ENCODE measurements at places on chromosomes 1 and 21.

DNA sequence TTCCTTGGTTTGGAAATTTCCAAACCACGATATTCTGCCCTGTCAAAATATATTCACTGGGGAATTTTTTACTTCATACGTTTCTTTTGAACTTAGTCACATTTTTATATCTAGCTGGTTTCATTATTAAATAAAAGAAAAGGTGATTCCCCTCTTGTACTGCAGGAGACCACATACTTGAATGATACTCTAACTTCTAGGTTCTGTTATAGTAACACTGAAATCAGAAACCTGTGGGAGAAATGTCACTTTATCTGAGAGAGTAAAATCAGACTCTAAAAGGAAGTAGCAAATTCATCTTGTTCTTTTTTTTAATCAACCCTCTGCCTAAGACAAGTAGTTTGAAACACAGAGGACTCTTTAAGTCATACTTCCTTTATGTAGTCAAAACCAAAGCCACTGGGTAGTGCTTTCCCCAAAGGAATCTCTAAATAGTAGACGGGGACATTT, 34.4 kb downstream of the MRPL39 start:
- no peak for DNase-seq

- DNase-seq = no peak
Observed at GRCh38 chr1:154459080-154459479, 42.9 kb upstream of the TDRD10 start.

- DNase-seq = no peak
Observed at GRCh38 chr1:18512883-18513282, 32.2 kb downstream of the KLHDC7A start.

- no peak for DNase-seq
Observed at GRCh38 chr21:44924606-44925377, 4.1 kb upstream of the ITGB2 start.

DNA sequence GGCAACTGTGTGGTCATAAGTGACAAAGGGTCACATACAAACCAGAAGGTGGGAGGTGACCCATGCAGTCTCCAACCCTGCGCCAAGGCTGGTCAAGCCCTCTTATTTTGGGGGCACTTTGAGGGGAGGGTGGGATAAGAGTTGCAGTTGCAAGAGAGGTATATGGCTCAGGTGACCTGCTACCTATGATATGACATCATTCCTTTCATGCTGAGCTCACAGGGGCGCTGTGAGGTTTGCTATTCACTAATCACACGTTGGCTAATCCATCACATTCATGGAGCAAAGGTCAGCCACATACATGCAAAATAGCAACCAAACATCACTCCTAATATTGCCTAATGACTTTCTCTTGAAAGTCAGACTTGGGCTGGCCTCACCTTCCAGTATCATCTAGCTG, 72.0 kb upstream of the PAXBP1 start:
- DNase-seq = no peak

- DNase-seq = no peak
Observed at GRCh38 chr1:182671750-182672486, 12.5 kb downstream of the RGS8 start.

DNA sequence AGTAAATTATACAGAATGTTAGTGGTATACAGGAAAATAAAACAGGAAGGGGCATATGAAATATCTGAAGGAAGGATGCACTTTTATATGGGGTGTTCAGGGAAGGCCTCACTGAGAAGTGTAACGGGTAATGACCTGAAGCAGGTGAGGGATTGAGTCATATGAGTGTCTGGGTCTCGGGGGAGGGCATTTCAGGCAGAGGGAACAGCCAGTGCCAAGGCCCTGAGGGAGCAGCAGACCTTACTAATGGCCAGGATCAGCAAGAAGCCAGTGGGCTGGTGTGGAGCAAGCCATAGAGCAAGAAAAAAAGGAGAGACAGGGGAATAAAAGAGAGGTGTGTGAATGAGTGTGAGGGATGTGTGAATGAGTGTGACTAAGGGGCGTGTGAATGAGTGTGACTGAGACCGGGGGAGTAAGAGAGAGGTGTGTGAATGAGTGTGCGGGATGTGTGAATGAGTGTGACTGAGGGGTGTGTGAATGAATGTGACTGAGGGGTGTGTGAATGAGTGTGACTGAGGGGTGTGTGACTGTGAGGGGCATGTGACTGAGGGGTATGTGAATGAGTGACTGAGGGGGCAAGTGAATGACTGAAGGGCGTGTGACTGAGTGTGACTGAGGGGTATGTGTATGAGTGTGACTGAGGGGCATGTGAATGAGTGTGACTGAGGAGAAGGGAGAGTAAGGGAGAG, 107.2 kb downstream of the GLIS1 start:
- no peak for DNase-seq

DNA sequence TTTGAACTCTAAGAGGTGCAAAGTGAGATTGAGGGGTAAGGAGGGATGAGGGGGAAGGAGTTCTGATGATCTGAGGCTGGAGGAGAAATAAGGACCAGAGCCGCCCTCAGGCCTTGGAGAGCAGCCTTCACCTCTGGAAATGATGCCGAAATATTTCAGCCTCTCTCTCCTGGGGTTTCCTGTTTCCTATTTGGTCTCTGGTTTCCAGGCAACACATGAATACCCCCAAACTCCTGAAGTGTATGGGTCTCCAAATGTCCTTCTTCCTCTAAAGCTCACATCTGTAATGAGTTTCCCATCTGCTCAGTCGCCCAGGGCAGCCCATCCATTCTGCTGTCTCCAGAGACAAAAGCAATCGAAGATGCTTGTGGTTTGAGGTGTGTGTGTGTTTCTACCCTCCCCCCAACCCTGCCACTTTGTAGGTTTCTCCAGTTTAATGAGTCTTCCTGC, 52.0 kb upstream of the FAM20B start:
- no peak for DNase-seq

GRCh38 chr1:44230796-44231195, 17.5 kb downstream of the DMAP1 start:
- no peak for DNase-seq

DNA sequence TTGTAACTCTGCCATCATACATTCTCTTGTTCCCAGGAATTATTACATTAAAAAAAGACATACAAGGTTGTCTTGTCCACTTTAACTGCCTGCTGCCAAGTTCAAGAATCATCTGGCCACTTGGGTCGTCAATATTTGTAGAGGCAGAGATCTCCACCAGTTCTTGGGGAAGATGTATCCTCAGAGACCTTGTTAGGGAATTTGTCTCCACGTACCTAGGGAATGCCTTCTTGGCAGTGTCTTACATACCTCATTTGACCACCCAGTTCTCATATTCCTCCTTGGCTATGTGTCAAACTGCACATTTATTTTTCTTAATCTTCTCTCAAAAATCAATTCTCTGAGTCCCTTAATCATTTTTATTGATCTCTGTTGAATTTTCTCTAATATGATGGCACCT, 266.0 kb downstream of the SPATA17 start:
- no peak for DNase-seq
